ENCODE measurements at places on chromosomes 16 and 17.
A peak's percentile ranks its signal among the peaks of the same experiment; 100 is the strongest.

DNA sequence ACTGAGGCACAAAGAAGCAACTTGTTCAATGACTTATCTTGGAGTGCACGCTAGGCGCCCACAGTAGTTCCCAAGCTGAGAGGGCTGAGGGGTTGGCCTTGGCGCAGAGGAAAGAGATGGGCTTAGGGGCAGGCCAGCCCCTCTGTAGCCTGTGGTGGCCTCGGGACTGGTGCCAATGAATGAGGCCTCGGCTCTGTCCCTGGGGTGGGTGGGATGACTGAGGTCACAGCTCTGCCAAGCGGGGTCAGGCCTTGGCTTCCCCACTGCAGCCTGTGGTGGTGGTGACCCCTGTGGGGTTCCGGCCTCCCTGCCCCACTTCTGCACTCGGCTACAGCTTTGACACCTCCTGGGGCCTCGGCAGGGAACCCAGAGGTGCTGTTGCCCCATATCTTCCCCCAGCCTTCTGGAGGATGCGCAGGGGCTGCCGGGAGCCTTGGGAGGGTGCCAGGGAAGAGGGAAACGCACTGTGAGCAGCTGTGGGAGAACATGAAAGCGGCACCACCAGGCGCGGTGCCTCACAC, 46.0 kb downstream of the BEAN1 start:
- H3K36me3 ChIP-seq: peaks cover 5% of the 10 kb centered on the region
- peaks cover 15% of the 10 kb centered on the region for H3K4me1 ChIP-seq
- no peak overlapping the region for H3K27ac ChIP-seq
- no peak for DNase-seq
- no peaks in the 10 kb centered on the region for H3K27me3 ChIP-seq

- H3K27ac ChIP-seq: no peak overlapping the region
- H3K4me3 ChIP-seq: no peak overlapping the region
- H3K27me3 ChIP-seq: no peaks in the 10 kb centered on the region
Observed at GRCh38 chr16:88839745-88840599, 16.8 kb downstream of the GALNS start.

DNA sequence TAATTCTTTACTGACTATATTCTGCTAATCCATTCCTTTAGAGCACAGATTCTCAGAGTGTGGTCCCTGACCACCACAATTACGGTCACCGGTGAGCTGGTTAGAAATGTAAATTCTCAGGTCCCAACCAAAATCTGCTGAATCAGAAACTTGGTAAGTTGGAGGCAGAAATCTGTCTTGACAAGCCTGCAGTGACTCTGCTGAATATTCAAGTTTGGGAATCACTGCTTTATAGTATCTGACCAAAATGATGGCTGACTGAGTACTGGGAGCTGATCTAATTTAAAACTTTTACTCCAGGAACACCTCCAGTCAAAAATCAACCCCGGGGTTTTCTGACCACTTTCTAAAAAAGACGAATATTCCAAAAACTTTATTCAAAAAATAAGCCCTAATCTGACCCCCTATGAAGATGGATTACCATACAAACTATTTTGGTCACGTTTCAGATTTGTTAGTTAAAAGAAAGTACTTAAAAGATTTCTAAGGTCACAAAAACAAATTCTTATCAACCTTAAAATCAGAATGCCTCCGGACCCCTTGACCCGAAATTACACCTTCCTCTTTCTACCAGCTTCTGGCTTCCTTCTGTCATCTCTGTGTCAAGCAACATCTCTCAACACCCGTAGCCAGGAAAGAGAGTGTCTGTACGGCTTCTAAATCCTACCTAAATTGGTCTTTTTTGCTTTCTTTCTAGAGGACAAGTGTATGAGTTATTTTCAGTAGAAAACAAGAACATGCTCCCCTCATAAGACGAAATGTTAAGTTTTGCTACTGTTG, 38.6 kb downstream of the CREBBP start:
- H3K36me3 ChIP-seq: no peaks in the 10 kb centered on the region
- no peak for DNase-seq
- H3K27me3 ChIP-seq: peaks cover 1% of the 10 kb centered on the region
- peaks cover 64% of the 10 kb centered on the region for H3K4me1 ChIP-seq
- peak overlapping the region; percentile 68 for H3K27ac ChIP-seq
- peak overlapping the region; percentile 69 for H3K4me3 ChIP-seq

GRCh38 chr17:57286399-57287105, 30.2 kb downstream of the MSI2 start:
- DNase-seq: no peak
- no peaks in the 10 kb centered on the region for H3K27me3 ChIP-seq
- no peak overlapping the region for H3K27ac ChIP-seq
- peaks cover 60% of the 10 kb centered on the region for H3K4me1 ChIP-seq

DNA sequence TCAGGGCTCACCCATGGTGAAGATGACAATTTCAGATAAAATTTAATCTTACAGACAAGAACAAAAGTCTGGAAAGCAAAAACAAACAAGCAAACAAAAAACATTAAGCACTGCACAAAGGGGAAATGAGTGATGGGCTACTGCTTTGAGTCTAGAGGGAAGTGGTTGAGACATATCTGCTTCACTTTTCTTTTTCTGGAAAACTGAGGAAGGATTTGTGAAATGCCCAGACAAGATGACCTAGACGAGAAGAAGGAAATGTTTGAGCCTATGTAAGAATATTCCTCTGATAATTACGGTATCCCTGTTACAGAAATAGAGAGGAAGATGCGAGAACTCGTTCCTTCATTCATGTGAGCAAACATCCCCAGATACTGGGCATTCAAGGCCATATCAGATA, 11.5 kb upstream of the HYDIN start:
- H3K27me3 ChIP-seq: no peaks in the 10 kb centered on the region
- no peak overlapping the region for H3K4me3 ChIP-seq
- H3K36me3 ChIP-seq: no peaks in the 10 kb centered on the region
- H3K4me1 ChIP-seq: no peaks in the 10 kb centered on the region
- no peak for DNase-seq

DNA sequence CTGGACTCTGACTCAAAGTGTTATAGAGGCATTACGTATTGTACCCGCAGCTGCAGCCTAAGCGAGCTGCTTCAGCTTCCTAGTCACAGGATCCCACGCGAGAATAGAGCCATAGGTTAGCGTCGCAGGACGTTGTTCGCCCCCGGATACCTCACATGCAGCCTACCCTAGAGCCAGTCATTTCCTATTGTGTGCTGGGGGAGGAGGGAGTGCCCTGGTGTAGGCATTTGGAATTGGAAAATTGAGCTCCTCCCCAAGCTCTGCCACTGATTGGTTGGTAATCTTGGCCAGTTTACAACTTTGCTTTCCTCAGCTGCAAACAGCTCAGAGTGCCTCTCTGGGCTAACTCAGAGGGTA, 530 bp downstream of the NAA60 start:
- H3K4me3 ChIP-seq: peak overlapping the region; percentile 96
- peaks cover 13% of the 10 kb centered on the region for H3K36me3 ChIP-seq
- H3K27me3 ChIP-seq: peaks cover 14% of the 10 kb centered on the region
- H3K4me1 ChIP-seq: peaks cover 33% of the 10 kb centered on the region

DNA sequence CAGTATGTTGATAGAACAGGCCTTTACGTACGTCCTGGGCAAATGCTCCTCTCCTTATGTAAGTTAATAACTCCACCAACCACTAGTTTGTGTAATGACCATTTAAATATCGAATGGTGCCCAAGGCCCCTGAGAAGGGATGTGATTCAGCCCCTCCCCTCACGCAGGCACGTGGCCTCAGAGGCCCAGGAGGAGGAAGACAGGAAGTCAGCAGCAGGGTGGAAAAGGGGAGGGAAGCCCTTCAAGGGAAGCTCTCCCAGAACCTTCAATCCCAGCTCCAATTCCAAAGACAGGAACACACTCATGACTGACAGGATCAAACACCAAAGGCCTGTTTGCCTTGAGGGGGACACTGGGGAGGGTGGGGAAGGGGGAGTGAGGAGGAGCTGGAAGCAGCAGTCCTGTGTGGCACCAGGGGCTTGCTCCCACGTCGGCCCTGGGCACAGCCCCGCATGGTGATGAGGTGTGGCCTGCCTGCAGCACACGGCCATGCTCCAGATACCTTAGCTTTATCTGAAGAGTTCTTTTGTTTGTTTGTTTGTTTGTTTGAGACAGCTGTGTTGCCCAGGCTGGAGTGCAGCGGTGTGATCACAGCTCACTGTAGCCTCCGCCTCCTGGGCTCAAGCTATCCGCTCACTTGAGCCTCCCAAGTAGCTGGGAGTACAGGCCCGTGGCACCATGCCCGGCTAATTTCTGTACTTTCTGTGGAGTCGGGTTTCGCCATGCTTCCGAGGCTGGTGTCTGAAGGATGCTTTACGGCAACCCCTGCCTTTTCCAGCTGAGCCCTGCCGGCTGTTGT, 105.0 kb downstream of the ZNF778 start:
- peak overlapping the region; percentile 55 for H3K27ac ChIP-seq
- H3K36me3 ChIP-seq: no peaks in the 10 kb centered on the region
- H3K27me3 ChIP-seq: peaks cover 27% of the 10 kb centered on the region
- peaks cover 91% of the 10 kb centered on the region for H3K4me1 ChIP-seq

DNA sequence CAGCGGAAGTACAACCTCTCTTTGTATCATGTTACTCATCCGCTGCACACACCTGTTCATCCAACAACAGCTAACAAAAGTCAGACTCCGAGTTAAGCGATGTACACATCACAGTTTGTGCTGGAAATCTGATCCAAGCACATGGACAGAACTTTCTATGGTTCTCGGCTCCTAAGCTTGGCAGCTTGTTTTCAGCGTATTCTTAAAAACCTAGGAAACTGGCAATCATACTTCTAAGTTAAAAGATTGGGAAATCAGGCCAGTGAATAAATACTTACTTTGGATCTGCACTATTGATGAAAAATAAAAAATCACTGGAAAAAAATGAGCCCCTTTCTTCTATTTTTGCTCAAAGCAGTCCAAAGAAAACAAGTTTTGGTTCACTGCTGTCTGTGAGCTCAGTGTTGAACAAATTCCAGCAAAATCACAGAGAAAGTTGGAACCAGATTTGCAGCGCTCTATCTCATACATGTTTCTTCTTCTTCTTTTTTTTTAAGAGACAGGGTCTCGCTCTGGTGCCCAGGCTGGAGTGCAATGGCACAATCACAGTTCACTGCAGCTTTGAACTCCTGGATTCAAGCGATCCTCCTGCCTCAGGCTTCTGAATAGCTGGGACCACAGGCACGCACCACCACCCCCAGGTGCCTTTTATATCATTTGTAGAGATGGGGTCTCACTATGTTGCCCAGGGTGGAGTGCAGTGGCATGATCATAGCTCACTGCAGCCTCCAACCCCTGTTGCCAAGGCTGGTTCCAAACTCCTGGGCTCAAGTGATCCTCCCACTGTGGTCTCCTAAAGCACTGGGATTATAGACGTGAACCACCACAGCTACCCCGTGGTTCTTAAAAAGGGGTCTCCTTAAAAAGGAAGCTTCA, 71.6 kb upstream of the CREBBP start:
- H3K27ac ChIP-seq: no peak overlapping the region
- no peaks in the 10 kb centered on the region for H3K36me3 ChIP-seq
- DNase-seq: no peak
- H3K4me1 ChIP-seq: no peaks in the 10 kb centered on the region
- no peak overlapping the region for H3K4me3 ChIP-seq

- no peak overlapping the region for H3K27ac ChIP-seq
- no peaks in the 10 kb centered on the region for H3K4me1 ChIP-seq
Observed at GRCh38 chr17:72528683-72529082, 407.9 kb downstream of the SOX9 start.

DNA sequence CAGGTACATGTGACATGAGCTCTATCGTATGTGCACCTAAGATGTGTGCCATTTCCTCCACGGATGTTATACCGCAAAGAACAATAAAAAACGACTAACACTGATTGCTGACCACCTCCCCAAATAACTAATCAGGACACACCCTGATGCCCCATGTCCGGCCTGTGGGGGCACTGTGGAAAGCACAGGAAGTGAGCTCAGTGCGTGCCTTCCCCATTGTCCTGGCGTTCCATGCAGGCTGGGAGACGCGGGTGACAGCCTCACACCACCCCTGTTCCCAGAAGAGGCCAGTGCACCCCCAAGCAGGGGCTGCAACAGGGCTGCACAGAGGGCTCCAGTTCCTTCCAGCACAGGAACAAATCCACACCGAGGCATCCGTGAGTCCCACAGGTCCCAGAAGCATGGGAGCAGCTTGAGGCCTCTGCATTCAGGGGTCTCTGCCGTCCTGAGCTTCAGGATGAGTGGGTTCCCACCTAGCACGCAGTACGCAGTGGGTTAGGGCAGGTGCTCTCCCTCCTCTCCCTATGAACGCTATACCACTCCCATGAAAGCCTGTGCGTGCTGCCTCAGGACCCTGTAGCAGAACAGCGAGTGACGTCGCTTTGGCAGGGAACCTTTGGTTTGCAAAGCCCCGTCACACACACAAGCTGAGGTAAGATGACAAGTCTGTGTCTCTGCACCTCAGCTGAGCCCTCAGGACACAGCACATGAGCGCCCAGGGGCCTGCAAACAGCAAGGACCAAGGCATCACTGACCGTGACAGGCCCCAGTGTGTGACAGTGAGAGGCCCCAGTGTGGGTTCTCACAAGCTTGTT, 117.7 kb downstream of the ZNF778 start:
- H3K27ac ChIP-seq: peak overlapping the region; percentile 55
- no peaks in the 10 kb centered on the region for H3K36me3 ChIP-seq
- H3K27me3 ChIP-seq: peaks cover 3% of the 10 kb centered on the region
- DNase-seq: no peak
- H3K4me1 ChIP-seq: peaks cover 72% of the 10 kb centered on the region

DNA sequence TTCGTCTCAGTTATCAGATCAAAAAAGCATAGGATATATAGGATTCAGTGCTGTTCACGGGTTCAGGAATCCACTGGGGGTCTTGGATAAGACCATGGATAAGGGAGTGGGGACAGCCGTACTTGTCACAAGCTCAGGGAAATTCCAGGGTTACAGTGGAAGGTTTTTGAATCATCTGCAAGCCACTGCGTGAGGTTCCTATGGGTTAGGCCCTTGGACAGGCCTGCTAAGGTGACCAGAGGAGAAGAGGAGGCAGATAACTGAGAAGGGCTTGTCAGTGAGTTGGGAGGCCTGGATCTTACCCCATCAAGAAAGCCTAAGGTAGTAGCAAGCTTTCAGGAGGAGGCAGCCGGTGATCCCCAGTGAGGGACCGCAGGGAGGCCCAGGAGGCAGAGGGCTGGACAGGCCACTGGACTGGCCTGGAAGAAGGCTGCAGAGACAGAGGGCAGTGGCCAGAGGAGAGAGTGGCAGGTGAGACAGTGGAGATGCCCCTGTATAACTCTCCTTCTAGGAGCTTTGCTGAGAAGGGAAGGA, 27.3 kb downstream of the NGFR start:
- DNase-seq: no peak
- H3K4me3 ChIP-seq: no peak overlapping the region
- no peaks in the 10 kb centered on the region for H3K4me1 ChIP-seq
- H3K36me3 ChIP-seq: no peaks in the 10 kb centered on the region
- H3K27ac ChIP-seq: no peak overlapping the region
- H3K27me3 ChIP-seq: peaks cover 5% of the 10 kb centered on the region

DNA sequence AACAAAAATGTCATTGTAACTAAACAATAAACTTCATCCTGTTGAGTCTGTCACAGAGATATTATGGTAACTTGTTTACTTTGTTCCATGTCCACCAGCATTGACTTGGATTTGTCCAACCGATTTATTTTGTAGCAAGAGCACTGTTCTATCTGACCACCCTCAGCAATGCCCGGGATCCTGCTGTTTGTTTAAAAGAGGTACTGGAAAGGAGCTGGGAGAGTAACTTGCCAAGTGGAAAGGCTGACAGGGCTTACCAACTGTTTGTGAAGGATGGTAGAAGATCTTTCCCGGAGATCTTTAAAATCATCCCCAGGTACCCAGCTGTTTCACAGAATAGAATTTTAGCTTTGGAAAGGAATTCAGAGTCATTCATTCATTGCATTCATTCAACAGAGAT, 59.1 kb upstream of the BCAR1 start:
- no peaks in the 10 kb centered on the region for H3K4me1 ChIP-seq
- no peaks in the 10 kb centered on the region for H3K27me3 ChIP-seq
- H3K4me3 ChIP-seq: no peak overlapping the region
- no peak for DNase-seq
- peaks cover 24% of the 10 kb centered on the region for H3K36me3 ChIP-seq
- no peak overlapping the region for H3K27ac ChIP-seq

Measured in immature natural killer cell (primary cell).